Stimulated activated CD8-positive, alpha-beta memory T cell treated with anti-CD3 and anti-CD28 coated beads, Interleukin-7, amount 100 ng/mL, for 4 hours (primary cell): ENCODE measurements at places on chromosomes 3 and 15.

DNA sequence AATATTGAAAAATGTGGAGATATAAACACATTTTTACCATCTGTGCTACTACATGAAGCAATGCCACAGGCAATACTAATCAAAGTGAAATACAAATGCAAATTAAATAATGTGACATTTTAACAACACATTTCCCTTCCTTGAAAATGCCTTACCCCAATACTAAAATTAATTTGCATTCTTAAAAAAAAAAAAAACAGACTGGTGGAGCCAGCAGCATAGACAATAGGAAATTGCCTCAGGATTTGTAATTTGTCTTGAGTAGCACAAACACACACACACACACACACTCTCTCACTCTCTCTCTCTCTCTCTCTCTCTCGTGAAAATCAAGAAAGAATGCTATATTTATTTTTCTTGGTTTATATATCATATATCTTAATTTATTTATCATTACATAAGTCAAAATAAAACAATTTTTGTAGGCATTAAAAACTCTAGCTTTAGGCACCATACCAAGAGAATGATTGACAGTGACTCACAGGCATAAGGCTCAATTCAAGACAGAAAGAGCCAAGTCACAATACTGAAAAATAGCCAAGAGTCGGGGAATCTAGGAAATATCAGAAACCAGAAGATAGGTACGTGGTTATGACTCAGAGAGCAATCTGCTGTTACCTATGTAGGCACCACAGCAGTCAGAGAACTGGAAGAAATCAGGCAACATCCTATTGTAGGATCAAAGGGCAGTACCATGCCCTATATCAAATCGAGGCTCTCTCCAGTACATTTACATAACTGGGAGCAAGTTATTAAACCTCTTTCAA lies 23.0 kb downstream of the SUCNR1 start:
- DNase-seq = no peak

- DNase-seq = no peak
Measured at GRCh38 chr3:59006634-59007517, 42.9 kb downstream of the CFAP20DC start.

GRCh38 chr15:50055750-50056157 lies 63.3 kb downstream of the ATP8B4 start:
- no peak for DNase-seq

DNA sequence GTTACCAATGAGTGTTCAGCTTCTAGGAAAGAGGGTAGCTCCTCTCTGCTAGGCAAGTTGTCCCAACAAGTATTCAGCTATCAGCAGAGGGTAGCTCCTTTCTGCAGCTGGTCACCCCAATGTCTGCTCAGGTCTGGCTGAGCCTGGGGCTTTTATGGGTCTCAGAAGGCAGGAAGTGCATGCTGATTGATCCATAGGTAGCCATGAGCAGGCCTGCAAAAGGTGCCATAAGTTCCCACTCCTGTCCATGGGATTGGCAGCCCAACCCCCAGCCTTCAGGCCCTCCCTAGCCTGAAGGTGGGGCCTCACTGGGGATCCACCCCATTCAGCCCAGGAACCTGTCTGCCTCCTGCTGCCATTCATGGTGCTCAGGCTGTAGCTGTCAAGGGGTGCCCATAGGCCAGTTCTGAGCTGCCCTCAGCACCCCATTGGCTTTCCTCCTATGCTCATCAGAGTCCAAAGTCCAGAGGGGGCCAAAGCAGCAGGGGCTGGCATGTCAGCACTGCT lies 34.6 kb upstream of the DNAJC13 start:
- no peak for DNase-seq

DNA sequence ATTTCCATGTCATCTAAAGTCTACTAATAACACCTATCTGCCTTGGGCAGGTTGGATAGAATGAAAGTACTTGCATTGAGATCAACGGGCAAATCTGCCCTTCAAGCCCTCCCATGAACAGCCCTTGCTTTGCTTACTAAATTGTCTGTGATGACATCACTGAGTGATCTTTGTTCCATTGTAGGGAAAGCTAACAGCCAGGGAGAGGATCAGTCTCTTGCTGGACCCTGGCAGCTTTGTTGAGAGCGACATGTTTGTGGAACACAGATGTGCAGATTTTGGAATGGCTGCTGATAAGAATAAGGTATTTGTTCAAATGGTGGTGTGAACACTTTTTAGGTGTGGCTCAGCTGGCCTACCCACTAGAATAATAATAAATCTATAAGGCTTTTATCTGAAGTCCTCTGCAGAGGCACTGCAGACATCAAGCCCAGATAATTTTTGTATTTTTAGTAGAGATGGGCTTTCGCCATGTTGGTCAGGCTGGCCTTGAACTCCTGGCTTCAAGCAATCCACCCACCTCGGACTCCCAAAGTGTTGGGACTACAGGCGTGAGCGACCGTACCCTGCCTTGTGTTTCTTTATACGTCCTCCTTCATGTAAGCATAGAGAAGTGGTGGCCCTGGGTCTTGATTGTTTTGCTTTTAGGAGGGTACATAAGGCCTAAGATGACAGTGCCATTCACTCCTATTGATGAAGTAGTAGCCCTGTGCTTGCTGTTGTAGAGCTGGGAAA lies 5.7 kb downstream of the PCCB start:
- DNase-seq = no peak

DNA sequence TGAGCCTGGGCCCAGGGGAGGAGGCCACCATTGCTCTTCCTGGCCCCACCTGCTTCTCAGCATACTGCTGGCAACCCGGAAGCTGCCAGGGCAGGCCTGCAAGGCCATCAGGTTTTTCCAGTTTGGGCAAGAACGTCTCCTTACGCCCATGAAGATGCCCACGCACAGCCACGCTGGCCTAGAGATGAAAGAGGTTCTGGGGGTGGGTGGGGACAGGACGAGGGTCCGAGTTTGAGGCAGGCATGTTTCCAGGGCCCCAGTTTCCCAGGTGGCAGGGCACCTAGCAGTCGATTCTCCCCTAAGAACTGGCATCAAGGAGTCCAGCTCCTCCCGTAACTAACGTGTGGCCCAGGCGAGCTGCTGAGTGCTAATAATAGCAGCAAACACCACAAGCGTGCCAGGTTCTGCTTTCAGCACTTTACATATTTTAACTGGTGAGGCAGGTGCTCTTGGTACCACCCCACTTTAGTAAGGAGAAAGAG lies 45.8 kb downstream of the ZNF710 start:
- DNase-seq = no peak

GRCh38 chr3:179546814-179547241 lies 15.9 kb upstream of the ACTL6A start:
- DNase-seq = no peak
